ENCODE measurements at places on chromosomes 11 and 22. TPM values are rescaled to one million over a fixed set of nuclear protein-coding genes. Genes with fewer than 3 reads are reported as not detected.

ALKBH8 gene
- total RNA-seq = 12.5 TPM

MS4A12 gene
- total RNA-seq = not detected

DNA sequence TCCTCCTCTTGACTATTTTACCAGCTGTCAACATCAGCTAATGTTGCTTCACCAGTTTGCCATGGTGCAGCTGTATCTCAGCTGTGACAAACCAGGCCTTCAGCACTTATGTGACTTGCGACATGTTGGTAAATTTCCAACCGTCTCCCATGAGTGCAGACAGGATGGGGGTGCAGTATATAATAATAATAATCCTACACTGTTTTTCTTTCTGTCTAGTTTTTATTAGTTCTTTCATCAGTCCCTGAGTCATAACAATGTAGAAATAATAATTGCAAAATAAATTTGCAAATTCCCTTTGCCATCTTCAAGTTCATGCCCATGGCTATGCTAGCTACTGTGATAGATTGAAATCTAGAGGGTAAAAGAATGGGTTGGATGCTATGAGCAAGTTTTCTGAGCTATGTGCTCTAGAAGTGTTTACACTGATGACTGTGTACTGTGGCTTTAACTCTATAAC, 4.9 kb downstream of the MMP13 start:
- H3K27ac ChIP-seq = no peak overlapping the region
- DNase-seq = peak; percentile 56
- H3K27me3 ChIP-seq = no peaks in the 10 kb centered on the region
- H3K4me1 ChIP-seq = peaks cover 3% of the 10 kb centered on the region
- no peak overlapping the region for H3K4me3 ChIP-seq

DNA sequence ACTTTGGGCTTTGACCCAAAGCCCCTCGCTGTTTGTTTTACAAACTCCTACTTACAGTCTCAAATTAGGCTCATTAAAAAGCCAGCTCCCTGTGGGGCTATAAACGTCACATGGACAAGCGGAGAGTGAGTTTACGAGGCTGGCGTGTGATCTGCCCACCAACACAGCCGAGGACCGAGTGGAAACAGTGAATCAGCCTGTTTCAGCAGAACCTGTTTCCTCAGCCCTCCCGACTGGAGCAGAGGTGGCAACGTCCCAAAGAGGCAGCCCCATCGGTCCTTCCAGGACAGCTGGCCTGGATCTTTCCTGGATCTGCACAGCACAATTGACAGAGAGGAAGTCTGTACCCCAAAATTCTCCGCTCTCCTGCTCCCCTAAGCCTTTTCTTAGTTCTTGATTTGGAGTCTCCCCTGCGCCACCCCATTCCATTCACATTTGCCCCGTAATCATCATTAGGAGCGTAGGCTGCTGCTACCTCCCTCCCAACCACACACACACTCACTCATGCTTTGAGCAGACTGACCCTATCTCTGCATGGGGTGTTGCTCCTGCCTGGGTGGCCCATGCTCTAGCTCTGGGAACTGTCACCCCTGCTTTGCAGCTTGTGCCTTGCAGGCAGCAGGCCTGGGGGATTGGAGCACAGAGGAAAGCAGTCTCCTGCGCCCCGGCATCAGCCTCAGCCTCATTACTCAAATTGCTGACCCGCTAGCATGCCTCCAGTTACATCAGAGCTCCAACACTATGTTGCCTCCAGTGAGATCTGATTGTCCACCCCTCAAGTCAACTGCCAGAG, 117.8 kb downstream of the NAT10 start:
- DNase-seq = peak; percentile 87
- H3K36me3 ChIP-seq = no peaks in the 10 kb centered on the region
- H3K27ac ChIP-seq = no peak overlapping the region
- peaks cover 6% of the 10 kb centered on the region for H3K27me3 ChIP-seq

- peaks cover 11% of the 10 kb centered on the region for H3K4me1 ChIP-seq
- DNase-seq = no peak
- H3K36me3 ChIP-seq = no peaks in the 10 kb centered on the region
- no peaks in the 10 kb centered on the region for H3K27me3 ChIP-seq
- H3K27ac ChIP-seq = no peak overlapping the region
- H3K4me3 ChIP-seq = no peak overlapping the region
These were observed 390.6 kb downstream of the SOX6 start for GRCh38 chr11:15965562-15966250.

- no peak overlapping the region for H3K27ac ChIP-seq
- no peak for DNase-seq
- no peaks in the 10 kb centered on the region for H3K27me3 ChIP-seq
- H3K4me1 ChIP-seq = peaks cover 17% of the 10 kb centered on the region
- peaks cover 2% of the 10 kb centered on the region for H3K36me3 ChIP-seq
- H3K4me3 ChIP-seq = no peak overlapping the region
These were observed 4.0 kb downstream of the CRY2 start for GRCh38 chr11:45851228-45851627.

- no peaks in the 10 kb centered on the region for H3K4me1 ChIP-seq
- no peaks in the 10 kb centered on the region for H3K36me3 ChIP-seq
- H3K27ac ChIP-seq = no peak overlapping the region
- no peak overlapping the region for H3K4me3 ChIP-seq
These were observed 2.1 kb downstream of the LGALS12 start for GRCh38 chr11:63508009-63508408.

DNA sequence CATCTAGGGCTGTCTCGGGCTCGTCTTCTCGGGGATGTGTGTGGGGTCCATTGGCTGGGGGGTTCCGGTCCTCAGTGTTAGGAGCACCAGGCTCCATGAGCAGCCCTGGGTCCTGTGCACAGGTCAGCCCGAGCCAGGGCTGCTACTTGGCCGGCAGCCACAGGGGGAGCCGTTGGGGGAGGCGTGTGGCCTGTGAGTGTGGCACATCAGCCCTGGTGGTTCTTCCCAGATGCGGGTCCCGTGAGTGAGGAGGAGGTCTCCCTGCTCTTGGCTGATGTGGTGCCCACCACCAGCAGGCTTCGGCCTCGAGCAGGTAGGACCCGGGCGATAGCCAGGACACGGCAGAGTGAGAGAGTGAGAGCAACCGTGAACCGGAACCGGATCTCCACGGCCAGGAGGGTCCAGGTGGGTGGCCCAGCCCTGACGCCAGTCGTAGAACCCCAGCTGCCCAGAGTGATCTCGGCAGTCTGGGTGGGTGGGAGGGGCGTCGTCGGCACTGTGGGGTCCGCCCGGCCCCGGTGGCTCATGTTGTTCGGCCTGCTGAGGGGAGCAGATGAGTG, 18.5 kb downstream of the IRF7 start:
- H3K27me3 ChIP-seq = no peaks in the 10 kb centered on the region
- no peak overlapping the region for H3K27ac ChIP-seq
- no peak overlapping the region for H3K4me3 ChIP-seq
- no peak for DNase-seq
- peaks cover 78% of the 10 kb centered on the region for H3K36me3 ChIP-seq

GRCh38 chr11:3046641-3047040, 10.6 kb downstream of the CARS1 start:
- H3K4me3 ChIP-seq = no peak overlapping the region
- no peak for DNase-seq
